ENCODE measurements at places on chromosomes 3 and 15. TPM values are rescaled to one million over a fixed set of nuclear protein-coding genes. Genes with fewer than 3 reads are reported as not detected.
A peak's percentile ranks its signal among the peaks of the same experiment; 100 is the strongest.

SLC28A2 gene
- total RNA-seq: not detected

GORASP1 gene
- 53.1 TPM for total RNA-seq

- no peak for DNase-seq
Measured at GRCh38 chr3:177589911-177590381, 392.7 kb upstream of the TBL1XR1 start.

DNA sequence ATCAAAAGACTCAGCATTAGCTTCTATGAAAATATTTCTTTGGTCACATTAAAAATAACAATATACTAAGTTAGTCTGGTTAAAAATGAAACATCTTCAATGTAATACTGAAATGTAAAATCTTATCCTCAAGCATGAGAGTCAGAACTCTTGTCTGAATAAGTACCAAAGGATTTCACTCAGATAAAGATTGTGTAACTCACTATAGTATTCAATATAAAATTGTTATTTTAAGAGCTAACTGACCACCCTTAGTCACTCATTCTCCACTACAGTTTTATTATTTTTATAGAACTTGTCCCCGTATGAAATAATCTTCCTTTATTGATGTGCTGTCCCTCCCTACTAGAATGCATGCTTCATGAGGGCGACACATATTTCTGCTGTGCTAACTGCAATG is 426.3 kb downstream of the MECOM start:
- no peak for DNase-seq

DNA sequence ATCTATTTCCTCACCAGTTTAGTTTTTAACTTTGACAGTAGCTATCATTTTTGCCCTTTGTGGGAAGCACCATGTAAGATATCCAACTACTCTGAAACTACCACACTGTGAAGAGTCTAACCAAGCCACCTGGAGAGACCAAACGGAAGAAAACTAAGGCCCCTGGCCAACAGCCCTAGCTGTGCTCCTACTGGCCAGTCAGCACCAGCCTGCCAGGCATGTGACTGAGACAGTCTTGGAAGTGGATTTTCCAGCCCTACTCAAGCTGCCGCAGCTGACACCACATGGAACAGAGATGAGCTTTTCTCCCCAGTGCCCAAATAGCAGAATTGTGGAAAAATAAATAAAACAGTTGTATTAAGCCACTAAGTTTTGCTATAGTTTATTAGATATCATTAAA is 2.9 kb upstream of the TBC1D5 start:
- no peak for DNase-seq

- DNase-seq: no peak
Measured at GRCh38 chr3:126537730-126538281, 13.9 kb downstream of the CHST13 start.

- no peak for DNase-seq
Measured at GRCh38 chr3:30273304-30274072, 332.9 kb upstream of the TGFBR2 start.

DNA sequence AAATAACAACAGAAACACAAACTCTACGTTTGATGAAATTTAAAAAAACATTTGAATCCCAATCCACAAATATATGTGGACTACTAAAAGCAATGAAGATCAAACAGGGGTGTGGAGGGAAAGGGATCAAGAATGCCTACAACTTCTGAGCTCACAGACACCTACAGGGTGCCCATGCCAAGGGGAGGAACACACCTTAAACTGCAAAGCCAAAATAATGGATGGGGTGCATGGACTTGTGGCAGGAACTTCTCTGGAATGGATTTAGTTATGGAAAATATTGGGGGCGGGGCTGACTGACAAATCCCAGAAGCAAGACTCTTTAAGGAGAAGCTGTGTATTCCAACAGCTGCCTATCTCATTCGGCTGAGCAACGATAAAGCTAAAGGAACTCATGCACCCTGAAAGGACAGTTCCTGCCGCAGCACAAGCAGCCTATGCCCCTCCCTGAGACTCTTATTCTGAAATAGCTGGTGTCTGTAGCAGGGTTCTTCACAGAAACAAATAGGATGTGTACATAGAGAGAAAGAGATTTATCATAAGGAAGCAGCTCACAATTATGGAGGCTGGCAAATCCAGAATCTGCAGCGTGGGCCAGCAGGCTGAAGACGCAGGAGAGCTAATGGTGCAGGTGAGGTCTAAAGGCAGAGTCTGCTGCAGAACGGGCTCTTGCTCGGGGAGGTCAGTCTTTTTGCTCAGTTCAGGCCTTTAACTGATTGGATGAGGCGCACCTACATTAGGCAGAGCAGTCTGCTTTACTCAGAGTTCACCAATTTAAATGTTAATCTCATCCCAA is 24.5 kb upstream of the PLA2G4D start:
- DNase-seq: no peak

DNA sequence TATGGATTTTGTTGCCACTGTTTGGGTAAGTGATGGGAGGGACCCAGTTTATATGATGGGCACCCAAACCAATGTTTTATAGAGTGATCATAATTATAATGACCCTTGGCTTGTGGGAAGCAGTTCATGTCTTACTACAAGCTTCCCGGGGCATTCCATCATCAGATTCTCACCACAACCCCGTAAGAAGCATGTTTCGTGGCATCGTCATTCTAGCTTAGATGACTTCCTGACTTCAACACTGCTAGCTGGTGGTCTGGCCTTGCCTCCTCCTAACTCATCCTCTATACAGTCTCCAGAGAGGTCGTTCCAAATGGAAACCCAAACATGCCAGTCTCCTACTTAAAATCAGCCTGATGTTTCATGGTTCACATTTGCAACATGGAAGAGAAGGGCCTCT is 226.9 kb downstream of the ADAMTS9 start:
- no peak for DNase-seq

GRCh38 chr15:50315814-50316630 is 39.0 kb downstream of the GABPB1 start:
- no peak for DNase-seq

- no peak for DNase-seq
Measured at GRCh38 chr3:156601497-156601896, 46.6 kb upstream of the SSR3 start.

GRCh38 chr3:63818282-63819150 is 583 bp upstream of the C3orf49 start:
- peak; percentile 60 for DNase-seq

GRCh38 chr3:159831466-159831865 is 157.2 kb upstream of the IL12A start:
- DNase-seq: no peak

DNA sequence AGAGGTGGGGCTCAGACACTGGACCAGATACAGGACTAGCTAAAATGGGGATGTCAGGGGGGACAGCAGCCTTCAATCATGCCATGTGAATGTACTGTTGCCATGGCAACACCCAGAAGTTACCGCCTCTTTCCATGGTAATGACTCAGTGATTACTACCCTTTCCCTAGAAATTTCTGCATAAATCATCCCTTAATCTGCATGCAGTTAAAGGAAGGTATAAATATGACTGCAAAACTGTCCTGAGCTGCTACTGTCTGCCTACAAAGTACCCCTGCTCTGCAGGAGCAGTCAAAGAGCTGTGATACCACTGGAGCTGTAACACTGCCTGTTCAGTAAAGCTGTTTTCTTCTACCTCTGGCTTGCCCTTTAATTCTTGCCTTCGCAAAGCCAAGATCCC is 168.2 kb downstream of the PEAK1 start:
- DNase-seq: no peak

GRCh38 chr15:41950489-41950888 is 21.9 kb downstream of the EHD4 start:
- no peak for DNase-seq

DNA sequence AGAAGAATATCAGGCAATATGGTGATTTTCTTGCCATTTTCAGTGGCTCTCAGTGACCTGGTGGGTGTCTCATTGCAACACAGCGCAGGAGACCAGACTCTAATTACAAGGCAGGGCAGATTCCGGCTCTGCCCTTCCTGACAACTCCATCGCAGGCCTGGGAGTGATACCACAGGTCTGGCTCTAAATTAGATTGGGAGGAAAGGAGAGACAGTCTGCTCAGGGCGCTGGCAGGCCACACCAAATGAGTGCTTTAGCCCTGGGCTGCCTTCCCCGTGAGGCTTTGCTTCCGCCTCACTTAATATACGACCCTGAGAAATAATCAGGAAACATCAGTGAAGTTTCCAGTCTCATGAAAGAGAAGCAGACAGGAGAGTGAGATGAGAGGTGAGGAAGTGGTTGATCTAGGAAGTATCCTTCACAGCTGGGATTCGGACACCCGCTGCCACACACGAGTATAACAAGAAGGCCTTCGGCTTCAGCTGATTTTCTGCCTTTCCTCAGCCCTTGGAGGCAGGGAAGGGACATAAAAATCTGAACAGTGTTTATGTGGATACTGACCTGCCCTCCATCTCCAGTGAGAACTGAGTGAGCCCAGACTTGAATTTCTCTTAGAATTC is 73.7 kb upstream of the PROK2 start:
- no peak for DNase-seq
